ENCODE measurements at places on chromosomes 2 and 18.
A peak's percentile ranks its signal among the peaks of the same experiment; 100 is the strongest.

DNA sequence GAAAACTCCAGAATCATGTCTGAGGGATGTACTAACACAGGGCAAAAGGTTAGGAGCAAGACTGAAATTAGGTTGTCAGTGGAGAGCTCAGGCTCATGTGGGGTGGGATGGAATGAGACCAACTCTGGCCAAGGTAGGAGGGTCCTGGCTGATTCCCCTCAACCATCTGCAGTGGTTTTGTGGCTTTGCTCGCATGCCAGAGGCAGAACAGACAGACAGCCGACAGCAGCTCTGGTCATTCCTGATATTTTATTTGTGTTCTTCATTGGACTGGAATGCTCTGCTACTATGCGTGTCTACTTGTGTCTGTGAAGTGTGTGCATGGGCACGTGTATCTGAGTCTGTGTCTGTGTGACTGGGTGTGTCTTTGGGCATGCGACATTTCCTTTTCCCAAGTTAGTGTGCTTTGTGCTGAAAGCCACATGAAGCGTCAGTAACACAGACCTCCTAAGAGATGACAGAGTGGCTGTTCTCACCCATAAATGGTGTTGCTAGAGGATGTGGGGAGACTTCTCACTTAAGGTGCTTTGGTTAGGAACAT, 239.5 kb downstream of the CNTNAP5 start:
- DNase-seq = no peak

DNA sequence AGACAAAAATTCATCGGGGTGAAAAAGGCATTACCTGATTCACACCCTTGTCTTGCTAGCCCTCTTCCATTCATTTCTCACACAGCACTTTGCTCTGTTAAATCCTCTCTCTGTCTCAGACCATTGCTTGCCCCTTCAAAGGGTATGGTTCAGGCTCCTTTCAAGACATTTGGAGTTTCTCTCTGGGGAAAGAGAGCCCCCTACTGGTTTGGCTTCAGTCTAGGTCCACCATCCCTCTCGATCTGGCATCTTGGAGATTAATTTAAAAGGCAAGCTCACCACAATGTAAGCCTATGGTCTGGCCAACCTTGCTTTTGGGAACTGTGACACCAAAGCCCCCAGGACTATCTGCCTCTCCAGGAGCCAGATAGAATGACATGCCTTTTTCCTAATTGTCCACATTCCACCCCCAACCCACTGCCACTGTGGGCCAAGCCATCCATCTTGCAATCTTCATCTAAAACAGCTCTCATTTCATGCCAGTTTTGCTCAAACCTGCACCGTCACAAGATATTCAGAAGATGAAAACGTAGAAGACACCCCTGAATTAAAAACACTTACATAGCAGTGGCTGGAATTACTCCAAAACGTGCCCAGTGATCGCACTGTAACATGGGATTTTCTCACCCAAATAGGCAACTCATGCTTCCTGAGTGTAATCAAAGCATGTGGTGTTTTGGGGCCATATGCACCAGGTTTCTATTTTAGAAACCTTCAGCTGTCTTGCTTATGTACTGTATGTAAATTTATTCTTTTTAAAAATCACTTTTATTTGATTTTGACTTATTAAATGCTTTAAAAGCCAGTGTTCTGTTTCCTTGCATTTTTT, 93.9 kb downstream of the FARSB start:
- peak; percentile 23 for DNase-seq

GRCh38 chr18:9233771-9234440, 97.3 kb downstream of the ANKRD12 start:
- DNase-seq = no peak

- no peak for DNase-seq
Observed at GRCh38 chr2:101775636-101776035, 78.1 kb downstream of the MAP4K4 start.

DNA sequence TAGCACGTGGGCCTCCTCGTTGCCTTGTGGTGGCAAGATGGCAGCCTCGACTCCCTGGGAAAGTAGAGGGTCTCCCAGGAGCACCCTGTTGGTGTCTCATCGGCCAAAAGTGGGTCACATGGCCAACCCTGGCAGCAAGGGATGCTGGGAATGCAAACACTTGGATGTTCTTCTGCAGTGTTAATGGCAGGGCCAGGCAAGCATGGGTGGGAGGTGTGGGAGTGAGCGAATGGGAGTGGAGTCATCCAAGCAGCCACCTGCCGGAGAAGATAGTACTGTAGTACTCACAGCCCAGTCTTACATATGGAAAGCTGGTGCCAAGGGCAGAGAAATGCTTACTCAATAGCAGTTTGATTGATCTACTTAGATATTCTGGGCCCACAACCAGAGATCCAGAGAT, 122.2 kb downstream of the INHBB start:
- no peak for DNase-seq

GRCh38 chr2:131493199-131493968, 1.2 kb upstream of the MZT2A start:
- DNase-seq = no peak
